Ureter (tissue), 1 donor: ENCODE measurements at places on chromosomes 6 and 20.
A peak's percentile ranks its signal among the peaks of the same experiment; 100 is the strongest.

GRCh38 chr6:129112591-129112990 is 229.7 kb downstream of the LAMA2 start:
- no peak for DNase-seq

DNA sequence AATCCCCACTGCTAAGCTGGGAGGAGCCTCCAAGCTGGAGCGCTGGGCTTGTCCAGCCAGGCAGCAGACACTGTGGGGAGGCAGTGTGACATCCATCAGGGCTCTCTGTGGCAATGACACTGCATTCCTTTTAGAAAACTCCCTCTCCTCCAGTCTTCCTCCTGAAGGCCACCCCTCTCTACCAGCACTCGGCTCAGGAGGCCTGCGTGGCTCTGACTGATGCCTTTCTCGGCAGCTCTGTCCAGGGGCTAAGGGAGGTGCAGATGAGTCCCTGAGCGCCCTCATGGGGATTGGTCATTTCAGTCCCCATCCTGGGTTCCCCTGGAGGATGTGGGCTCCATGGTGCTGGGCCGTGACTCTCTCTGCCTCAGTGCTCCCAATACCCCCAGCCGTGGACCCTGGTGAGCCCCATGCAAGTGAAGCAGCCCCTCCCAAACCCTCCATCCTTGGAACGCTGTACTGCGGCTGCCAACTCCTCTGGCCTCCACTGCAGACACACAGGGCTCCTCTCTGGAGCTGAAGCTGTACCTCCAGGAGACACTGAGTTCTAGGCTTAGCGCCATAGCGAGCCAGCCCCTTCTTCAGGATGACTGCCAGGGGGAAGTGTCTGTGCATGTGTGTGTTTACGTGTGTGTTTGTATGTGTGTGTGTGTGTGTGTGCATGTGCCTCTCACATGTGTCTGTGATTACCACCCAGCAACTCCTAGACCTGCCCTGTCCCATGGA is 209.6 kb downstream of the ERMARD start:
- peak; percentile 37 for DNase-seq

DNA sequence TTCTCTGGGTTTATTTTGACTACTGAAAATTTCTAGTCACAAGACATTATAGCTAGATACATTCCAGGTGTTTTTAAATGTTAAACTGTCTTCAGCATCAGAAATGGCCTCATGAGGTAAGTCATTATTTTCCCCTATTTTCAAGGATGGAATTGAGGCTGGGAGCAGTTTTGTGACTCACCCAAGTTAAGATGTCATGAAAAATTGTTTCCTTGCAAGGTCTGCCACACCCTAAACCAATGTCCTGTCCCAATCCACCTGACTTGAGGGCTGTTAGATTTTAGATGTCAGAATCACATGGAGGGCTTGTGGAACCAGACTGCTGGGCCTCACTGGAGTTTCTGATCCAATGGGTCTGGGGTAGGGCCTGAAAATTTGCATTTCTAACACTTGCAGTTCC is 16.9 kb downstream of the SLC22A3 start:
- no peak for DNase-seq

DNA sequence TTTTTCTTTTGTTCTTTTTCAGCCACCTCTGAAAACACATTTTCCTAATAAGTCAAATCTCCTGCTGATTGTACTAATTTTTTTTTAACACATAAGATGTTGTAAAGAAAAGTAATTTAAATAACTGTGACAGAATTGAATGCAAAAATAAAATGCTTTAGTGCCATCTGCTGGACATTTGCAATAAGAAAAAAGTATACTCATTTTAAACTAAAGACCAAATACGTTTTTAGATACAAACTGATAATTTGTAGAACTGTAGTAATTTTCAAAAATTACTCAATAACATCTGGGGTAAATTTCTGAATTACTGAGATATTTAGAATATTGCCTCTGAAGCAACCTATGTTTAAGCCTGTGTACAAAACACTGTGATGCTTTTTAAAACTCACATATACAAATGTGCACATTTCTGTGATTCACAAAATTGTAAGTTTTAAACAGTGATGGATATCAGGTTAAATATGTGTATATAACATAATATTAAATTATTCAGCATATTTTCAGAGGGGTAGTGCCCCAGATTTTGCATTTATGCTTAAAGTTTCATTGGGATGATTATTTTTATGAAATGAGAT is 198.7 kb downstream of the RIMS1 start:
- no peak for DNase-seq

GRCh38 chr20:56781108-56781739 is 152.1 kb downstream of the TFAP2C start:
- peak; percentile 55 for DNase-seq

GRCh38 chr6:35312807-35313206 is 15.2 kb downstream of the DEF6 start:
- no peak for DNase-seq
